ENCODE measurements at places on chromosomes 13 and 19.

DNA sequence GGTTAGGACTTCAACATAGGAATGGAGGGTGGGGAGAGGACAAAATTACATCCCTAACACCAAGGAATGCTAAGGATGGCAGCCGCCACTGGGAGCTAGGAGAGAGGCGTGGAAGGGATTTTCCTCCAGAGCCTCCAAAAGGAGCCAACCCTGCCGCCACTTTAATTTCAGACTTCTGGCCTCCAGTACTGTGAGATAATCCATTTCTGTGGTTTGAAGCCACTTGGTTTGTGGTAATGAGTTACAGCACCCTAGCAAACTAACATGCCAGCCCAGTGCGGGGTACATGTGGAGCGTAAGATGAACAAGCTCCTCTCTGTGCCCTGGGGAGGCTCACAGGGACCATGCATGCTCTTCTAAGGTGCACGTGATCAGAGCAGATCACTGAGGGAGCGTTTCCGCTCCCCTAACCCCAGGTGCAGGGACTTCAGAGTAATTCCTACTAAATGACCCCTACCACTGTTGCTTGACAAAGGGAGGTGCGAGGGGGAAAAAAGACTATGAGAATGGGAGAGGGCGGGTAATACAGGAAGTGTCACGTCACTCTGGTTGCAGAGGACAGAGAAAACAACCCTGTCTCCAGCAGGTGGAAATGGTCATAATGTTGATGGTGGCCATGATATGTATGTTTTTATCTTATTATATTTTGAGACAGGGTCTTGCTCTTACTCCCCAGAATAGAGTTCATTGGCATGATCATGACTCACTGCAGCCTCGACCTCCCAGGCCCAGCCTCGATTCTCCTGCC is 12.0 kb downstream of the FPR1 start:
- no peak for DNase-seq

DNA sequence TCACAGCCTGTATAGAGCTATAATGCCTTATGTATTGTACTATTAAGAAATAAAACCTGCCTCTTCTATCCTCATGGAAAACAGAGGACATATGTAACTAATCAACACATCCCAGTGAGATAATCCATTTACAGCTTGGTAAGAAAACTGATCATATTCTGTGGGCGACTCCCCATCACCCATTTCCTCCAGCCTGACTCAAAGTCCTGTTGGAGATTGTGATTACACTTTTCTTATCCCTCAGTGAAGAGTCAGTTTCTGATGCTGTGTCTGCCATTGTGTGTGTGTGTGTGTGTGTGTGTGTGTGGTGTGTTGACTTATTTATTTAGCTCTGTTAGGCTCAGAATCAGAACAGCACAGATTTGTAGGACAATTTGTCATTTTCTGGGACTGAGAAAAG is 212.8 kb downstream of the FGF9 start:
- DNase-seq: no peak

GRCh38 chr13:98527526-98527925 is 49.4 kb downstream of the STK24 start:
- no peak for DNase-seq

- DNase-seq: no peak
Observed at GRCh38 chr13:102555914-102556553, 40.8 kb upstream of the TPP2 start.

- no peak for DNase-seq
Observed at GRCh38 chr13:52925251-52925650, 76.8 kb upstream of the PCDH8 start.

All from stimulated activated CD4-positive, alpha-beta T cell treated with anti-CD3 and anti-CD28 coated beads, Interleukin-1b, Interleukin-23, amount 100 ng/mL, for 1 hour (primary cell).